ENCODE measurements at places on chromosomes 11 and 22. TPM values are rescaled to one million over a fixed set of nuclear protein-coding genes. Genes with fewer than 3 reads are reported as not detected.

TMEM223 gene
- total RNA-seq = 19.0 TPM

PIWIL4 gene
- total RNA-seq = 4.1 TPM

C11orf52 gene
- total RNA-seq = 0.66 TPM

OR4C46 gene
- total RNA-seq = not detected

JAML gene
- total RNA-seq = not detected

Data from smooth muscle cell of trachea (primary cell).